ENCODE measurements at places on chromosomes 1 and 21.

- DNase-seq, result no peak
Observed at GRCh38 chr1:5970610-5971273, 21.5 kb downstream of the NPHP4 start.

DNA sequence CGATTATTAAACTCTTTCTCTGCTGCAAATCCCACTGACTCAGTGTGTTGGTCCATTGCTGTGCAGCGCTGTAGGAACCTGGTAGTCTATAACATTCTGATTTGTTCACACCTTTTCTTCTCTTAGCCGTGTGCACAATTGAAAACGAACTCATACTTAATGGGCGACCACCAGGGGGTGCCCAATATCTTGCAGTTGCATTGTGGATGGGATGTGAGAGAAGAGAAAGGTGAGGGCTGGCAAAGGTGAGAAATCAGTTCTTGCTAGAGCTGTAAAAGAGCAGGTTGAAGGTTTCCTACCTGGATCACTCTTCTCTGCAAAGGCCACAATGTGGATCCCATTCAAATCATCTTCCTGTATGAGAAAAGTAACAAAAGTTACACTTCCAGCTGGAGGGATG lies 51.0 kb downstream of the CASQ2 start:
- peak; percentile 34 for DNase-seq

DNA sequence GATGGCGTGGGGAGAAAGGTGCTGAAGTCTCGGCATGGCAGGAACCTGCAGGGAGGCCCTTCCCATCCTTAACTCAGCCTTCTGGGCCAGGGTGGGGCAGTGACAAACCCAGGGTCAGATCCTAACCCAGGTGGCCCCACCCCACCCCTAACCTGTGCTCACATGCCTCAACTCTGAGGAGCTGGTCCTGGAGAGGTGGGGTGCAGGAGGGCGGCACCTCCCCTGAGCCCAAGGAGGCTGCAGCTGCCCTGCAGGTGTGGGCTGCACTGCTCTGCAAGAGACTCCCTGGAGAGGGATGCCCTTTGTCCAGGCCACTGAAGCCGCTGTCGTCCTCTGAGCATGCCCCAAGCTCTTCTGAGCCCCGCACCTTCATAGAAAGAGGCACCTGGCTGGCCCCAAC lies 15.2 kb upstream of the ADAMTSL4 start:
- no peak for DNase-seq

- DNase-seq, result no peak
Observed at GRCh38 chr1:98420376-98421084, 241.0 kb upstream of the SNX7 start.

GRCh38 chr1:192201303-192201702 lies 43.0 kb downstream of the RGS18 start:
- DNase-seq, result no peak

GRCh38 chr1:10685196-10685807 lies 111.1 kb downstream of the CASZ1 start:
- no peak for DNase-seq

DNA sequence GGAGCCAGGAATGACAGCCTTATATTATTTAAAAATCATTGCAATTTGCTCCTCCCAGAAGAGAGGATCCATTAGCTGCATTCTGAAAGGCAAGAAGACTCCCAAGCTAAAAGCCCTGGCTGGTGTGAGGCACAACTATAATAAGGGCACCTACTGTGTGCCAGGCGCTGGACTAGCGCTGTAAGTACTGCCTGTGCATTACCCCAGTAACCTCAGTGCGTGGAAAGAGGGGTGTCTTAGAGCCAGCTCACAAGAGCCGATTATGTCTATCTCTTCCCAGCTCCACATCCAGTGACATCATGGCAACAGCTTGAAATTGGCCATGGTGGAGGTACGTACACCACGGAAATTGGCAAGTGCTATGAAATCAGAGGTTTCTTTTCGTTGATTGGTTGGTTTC lies 141.7 kb upstream of the IRF2BP2 start:
- DNase-seq, result no peak

DNA sequence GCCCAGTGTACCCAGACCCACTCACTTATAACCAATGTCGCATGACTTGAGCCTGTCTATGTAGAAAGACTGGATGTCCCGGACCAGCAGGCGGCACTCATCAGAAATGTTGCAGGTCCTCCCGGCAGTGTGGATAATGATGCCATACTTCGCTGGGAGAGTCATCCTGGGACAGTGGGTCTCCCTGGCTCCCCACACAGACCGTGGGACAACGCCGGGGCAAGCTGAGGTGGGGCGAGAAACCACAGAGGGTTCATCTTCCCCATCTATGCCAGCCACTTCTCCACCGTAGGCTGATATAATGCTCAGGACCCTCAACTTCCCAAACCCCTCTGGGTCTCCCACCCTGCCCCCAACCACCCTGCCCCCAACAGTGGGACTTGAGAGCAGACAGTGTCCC lies 8.3 kb downstream of the PGLYRP4 start:
- DNase-seq, result no peak

DNA sequence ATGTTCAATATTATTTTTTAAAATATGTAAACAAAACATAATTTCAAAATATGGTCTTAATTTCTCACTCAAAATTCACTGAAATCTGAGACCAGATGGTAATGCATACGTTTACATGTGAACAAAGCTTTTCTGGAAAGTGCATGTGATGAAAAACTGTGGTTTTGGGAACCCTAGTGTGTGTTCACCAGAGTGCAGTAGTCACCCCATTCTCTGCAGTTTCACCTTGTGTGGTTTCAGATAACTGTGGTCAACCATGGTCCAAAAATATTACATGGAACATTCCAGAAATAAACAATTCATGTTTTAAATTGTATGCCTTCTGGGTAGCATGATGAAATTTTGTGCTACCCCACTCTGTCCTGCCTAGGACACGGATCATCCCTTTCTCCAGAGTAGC lies 2021.9 kb downstream of the MRPL39 start:
- no peak for DNase-seq

DNA sequence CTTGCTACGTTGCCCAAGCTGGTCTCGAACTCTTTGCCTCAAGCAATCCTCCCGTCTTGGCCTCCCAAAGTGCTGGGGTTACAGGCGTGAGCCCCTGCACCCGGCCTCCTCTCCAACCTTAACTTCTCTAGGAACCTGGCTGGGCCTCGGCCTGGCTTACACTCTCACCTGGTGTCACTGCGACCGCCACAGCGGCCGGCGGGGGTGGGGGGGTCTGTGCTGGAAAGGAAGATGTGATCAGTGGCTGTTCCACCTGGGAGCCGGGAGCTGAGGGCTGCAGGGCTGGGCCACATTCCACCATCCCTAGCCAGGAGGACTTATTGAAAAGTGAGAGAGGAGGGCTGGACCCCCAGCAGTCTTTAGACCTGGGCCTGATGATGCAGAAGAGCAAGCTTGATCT lies 48.6 kb downstream of the HSPG2 start:
- DNase-seq, result no peak

DNA sequence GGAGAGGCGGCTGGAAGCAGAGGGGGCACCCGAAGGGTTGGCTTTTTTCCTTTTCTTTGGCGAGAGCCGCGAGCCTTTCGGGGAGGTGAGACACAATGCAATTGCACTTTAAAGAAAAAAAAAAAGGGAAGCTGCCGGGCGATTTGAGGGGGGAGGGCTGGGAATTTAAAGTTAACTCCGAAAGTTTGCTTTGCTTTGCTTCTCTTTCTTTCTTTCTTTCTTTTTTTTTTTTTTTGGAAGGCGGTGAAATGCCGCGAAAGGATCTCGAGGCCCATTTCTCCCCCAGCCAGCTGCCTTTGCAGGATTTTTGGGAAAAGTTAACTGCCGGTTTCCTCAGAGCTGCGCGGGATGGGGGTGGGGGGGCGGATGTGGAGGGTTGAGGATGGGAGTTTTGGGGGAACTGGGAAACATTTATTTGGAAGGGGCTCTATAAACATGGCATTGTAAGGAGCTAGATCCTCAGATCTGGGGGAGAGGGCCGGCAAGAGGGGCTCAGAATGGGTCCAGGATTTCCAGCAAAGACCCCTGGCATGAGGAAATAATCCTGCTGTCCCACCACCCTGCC lies 997 bp downstream of the ZNF362 start:
- no peak for DNase-seq

GRCh38 chr1:35369922-35370671 lies 101.6 kb downstream of the ZMYM4 start:
- DNase-seq, result no peak

- no peak for DNase-seq
Observed at GRCh38 chr1:943545-944340, 15.3 kb downstream of the NOC2L start.

DNA sequence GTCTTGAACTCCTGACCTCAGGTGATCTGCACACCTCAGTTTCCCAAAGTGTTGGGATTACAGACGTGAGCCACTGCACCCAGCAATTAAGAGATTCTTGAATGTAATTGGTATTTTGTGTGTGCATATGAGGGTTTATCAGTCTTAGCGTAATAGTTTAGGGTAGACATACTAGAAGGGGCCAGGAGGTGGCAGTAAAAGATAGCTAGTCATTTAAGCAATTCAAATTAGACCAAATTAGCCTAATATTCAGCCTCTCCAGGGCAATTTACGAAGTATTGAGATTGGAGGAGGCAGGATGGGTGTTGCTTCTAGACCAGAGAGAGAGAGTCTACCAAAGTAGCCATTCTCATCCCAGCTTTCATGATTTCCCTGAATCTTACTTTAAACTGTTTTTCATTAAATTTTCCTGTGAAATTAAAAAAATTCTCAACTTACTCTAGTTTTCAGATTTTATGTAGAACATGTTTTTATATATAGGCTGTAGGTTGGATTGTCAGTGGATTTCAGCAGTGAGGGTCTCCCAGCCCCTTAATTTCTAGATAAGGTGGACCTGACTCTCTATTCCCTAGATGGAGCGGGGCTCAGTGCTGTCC lies 119.7 kb downstream of the HHAT start:
- DNase-seq, result peak; percentile 59

GRCh38 chr21:18722193-18722592 lies 318.6 kb upstream of the TMPRSS15 start:
- no peak for DNase-seq
